Stimulated activated CD4-positive, alpha-beta T cell treated with anti-CD3 and anti-CD28 coated beads, Interleukin-4, amount 100 ng/mL, for 1 hour (primary cell): ENCODE measurements at places on chromosomes 1 and 21.

DNA sequence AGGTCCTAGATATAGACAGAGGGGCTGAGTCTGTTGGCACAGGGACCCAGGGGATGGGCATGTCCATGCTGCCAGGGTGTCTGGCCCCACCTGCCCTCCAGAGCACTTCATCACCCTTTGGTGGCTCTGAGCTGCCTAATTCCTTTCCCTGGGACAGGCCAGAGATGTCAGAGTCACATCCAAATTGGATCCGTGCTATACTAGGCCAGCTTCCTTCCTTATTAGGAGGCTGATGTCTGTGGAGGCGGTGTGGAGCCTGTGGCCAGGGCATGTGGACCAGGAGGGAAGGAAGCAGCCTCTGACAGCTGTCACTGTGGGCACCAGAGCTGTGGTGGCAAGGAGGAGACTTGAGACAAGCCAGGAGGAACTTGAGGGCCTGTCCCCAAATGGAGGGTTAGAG, 77.7 kb upstream of the TMEM51 start:
- DNase-seq = no peak

DNA sequence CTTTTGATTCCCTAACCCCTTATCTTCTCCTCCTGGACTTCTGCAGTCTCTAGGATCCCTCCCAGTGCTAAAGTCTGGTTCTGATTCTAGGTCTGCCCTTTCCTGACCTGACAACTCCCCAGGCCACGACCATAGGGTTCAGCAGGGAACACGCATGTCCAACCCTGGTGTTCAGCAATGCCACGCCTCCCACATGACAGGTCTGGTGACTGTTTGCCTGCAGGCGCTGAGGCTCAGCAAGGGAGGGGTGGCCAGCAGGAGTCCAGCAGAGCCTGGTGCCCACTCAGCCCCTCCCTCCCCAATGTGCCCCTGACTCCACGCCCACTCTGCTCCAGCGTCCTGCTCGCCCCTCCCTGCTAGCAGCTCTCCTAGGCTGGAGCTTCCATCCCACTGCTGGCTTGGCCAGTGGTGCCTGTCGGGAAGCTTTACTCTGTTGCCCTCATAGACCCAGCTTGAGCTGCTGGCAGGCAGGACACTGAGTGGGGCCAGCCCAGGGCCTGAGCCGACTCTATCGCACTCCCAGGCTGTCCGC, 17.3 kb downstream of the SLC9A1 start:
- DNase-seq = no peak

GRCh38 chr1:151807131-151807530, 1.9 kb upstream of the LINGO4 start:
- DNase-seq = no peak

DNA sequence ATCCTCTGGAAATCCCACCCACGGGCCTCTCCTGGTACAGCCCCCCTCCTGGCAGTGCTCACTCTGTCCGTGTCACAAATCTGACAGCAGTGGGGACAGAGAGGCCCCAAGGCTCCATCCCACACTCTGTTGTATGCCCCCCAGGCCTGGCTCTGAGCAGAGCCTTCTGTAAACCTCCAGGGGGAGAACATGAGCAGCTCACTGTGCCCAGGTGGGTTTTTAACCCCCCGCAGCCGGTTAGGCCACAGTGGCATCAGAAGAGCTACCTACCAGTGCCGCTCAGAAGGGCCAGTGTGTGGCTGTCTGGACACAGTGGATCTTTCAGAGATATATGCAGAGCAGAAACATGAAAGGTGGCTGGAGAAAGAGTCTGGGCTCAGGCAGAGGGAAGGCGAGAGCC, 12.0 kb upstream of the GPR153 start:
- no peak for DNase-seq

DNA sequence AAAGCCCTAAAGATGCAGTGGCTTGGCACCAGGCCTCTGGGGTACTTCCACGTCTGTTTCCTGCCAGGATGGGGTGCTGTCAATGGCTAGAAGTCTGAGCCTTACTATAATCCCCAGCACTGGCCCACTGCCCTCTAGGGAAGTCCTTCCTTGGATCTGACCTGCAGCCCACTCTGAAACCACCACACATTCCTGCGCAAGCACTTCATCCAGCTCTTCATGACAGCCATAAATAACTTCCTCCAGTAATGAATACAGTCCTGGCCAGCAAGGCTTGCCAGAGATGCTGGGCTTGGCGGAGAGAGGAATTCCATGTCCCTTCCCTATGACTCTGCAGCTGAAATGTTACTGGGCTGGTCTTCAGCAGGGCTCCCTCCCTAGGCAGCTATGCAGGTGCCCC, 32.6 kb downstream of the ALPL start:
- no peak for DNase-seq

- no peak for DNase-seq
Observed at GRCh38 chr1:37288900-37289299, 185.5 kb upstream of the ZC3H12A start.

GRCh38 chr1:175895966-175896365, 152.6 kb upstream of the TNR start:
- no peak for DNase-seq

DNA sequence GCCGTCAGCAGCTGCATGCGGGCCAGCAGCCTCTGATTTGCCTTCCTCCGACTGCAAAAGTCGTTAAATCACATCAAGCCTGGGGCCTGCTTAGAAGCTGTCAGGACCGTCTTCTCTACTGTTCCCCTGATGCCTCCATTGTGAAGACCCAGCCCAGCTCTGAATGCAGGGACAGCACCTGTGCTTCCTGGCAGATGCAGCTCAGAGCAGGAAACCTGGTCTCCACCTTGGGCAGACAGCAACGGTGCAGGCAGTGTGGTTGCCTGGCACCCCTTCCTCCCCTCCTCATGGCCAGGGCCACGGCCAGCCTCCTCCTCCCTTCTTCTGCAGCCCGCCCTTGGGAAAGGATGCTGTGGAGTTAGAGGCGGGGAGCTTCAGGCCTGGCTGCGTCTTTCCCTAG, 92.3 kb upstream of the COL6A1 start:
- no peak for DNase-seq

DNA sequence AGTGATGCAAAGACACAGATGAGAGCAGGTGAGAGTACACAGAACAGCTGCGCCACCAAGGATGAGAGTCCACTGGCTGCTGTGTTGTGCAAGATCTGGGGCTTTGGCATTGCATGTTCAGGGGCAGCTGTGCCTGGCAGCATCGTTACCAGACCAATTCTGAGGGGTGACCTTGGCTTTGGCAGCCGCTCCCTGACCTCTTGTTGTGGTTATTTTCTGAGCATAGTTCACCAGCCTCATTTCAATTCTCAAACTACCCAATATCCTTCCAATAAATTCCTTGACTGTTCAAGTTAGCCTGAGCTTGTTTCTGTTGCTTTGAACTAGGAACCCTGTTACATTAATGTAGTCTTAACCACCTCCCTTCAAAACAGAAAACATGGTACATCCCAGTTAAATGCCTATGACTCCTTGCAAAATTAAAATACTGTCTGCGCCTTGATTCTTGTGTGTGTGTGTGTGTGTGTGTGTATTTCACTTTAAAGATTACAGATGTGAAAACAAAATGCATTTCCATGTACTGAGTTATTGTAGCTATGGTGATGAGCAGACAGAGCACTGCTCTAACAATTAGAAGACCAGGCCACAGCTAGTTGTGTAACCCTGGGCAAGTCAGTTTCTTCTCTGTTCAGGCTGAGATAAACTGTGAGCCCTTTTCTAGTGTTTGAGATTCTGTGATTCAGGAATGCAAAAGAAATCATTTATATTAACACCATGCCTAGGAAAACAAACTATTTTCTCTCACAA, 106.3 kb upstream of the GUCA2B start:
- no peak for DNase-seq

DNA sequence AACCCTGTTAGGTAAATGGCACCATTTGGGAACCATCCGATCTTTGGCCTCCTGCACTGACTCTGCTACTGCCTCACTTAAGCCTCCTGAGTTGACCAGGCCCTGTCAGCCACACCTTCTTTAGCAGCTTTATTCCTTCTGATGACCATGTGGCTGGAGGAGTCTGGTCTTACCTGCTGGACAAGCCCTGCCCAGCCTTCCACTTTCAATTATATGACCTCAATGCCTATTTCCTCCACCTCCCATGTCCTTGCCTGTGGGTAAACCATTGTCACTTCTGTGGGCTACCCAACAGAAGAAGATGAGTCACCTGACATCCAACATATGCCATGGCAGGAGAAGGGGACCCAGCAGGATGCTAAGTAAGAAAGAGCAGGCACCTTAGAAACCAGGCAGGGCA, 393.8 kb downstream of the NTNG1 start:
- DNase-seq = no peak

DNA sequence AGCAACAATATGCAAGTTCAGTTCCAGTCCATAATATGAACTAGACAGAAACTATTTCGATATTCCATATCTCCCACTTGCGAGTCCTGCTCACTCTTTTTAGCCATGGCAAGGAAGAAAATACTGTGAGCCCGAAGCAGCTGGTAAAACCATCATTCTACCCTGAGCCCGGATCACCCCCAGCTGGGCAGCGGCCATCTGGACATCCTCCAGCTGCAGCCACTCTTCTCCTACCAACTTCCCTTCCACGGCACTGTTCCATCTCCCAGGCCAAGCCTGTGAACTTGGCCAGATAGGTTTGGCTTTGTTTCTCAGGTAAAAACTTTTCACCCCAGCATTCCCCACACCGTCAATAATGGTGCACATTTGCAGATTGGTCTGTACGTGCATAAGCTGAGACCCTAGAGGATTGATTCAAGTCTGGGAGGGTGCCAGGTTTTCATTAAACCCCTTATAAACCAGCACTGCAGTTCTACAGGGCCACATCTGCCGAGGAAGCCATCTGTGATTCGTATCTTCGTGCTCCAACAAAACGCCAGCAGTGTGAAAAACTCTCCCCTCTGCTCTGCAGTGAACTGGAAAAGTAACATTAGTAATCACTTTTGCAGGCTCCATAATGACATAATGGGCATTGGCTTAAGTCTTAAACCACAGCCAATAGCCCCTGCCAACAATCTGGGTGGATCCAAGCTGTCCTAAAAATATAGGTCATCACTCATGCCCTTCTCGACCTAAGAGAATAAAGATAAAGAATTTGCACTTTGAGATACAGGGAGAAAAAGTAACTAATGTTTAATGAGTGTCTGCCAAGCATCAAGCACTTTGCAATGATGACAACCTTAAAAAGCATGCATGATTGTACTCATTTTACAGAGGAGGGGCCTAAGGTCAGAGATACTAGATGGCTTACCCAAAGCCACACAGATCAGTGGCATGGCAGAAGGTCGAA, 205.1 kb downstream of the PLPP3 start:
- no peak for DNase-seq
